CD4-positive, alpha-beta T cell treated with Interleukin-6 for 4 hours (primary cell): ENCODE measurements at places on chromosomes 3 and 15.

DNA sequence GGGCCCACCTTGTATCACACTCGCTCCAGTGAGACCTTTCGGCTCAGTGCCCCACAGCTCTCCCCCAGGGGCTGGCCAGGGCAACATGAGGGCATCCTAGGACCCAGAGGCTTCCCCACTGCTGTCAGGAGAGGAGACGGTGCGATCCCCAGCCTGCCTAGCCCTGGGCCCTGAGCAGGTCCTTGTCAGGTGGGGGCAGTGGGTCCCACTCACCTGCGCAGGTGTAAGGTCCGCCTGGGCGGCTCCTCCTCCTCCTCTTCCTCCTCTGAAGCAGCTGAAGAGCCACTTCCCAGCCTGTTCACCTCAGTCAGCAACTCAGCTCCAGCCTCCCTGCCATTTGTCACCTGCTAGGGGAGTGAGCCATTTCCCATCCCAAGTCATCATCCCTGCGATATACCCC, 9.6 kb downstream of the KIF7 start:
- DNase-seq = no peak

DNA sequence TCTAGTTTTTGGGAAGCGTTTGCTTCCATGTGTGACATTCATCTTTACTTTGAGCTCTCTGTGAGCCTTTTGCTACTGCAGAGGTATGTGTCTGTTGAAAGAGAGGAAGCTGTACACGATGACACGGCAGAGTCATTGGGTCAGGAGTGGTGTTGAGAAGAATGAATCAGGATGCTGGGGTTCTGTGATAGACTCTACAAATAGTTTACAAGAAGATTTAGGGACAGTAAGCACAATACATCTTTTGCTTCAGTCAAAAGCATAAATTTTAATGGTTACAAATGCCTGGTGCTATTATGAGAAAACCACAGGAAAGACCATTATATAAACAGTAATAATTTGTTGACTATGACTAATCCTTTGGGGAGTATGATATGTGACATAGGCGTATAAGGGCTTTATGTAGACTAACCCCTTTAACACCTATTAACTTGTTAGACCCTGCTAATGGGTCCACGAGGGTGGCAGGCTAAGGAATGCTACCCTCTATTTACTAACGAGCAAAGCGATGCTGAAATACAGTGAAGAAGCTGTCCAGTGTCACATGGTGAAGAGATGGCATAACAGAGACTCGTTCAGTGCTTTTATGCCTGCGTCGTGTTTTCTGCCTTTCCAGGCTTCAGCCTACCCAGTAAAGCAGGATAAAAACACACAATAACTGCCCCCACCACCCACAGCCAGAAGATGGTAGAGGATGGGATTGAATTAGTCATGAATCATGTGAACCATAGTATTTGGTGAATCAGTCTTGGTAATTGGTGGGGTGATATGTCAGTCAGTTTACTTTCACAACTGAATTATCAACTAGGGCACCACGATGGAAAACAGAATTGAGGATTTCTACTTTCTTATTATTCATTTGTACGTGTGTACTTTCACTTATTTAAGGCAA, 118.8 kb downstream of the LPP start:
- no peak for DNase-seq

GRCh38 chr15:66023311-66023972, 154.2 kb downstream of the RAB11A start:
- DNase-seq = no peak

DNA sequence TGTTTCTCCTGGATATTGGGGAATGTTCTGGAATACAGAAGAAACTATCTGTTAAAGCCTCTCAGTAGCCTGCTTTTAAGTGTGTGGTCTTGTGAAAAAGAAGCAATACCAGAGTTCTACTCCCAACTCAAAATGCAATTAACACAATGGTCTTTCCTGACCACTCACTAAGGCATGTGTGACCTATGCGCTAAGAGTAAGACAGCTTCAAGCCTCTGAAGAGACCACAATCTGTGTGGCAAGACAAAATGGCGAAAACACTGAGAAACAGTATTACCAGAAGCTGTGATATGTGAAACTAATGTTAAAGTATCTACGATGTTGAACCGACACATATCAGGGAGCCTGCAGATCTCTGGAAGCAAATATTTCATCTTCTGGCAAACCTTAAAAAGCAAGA, 33.8 kb downstream of the RYK start:
- no peak for DNase-seq

DNA sequence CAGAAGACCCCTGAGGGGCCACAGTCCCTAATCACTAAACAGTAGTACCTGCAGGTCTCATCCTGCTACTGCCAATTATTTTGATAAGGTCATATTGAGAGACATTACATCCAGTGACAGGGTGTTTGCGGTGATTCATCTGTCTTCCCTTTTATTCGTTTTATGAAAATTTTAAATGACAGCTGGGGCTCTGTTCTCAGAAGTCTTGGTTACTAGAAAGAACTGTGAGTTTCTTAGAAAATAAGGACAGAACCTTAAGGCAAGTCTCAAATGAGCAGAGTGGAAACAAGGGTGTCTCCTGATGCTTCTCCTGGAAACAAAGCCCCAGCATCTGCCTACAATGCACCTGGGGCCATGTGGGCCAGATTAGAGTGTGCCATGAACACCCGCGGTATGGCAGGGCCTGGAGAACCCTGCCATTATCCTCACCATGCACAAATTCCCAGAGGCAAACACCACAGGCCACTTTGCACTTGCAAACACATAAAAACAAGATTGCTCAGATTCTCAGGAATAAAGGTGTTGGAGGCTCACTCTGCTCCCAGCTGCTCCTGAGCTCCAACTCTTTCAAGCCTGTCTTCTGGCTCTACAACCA, 66.3 kb upstream of the IQSEC1 start:
- no peak for DNase-seq

DNA sequence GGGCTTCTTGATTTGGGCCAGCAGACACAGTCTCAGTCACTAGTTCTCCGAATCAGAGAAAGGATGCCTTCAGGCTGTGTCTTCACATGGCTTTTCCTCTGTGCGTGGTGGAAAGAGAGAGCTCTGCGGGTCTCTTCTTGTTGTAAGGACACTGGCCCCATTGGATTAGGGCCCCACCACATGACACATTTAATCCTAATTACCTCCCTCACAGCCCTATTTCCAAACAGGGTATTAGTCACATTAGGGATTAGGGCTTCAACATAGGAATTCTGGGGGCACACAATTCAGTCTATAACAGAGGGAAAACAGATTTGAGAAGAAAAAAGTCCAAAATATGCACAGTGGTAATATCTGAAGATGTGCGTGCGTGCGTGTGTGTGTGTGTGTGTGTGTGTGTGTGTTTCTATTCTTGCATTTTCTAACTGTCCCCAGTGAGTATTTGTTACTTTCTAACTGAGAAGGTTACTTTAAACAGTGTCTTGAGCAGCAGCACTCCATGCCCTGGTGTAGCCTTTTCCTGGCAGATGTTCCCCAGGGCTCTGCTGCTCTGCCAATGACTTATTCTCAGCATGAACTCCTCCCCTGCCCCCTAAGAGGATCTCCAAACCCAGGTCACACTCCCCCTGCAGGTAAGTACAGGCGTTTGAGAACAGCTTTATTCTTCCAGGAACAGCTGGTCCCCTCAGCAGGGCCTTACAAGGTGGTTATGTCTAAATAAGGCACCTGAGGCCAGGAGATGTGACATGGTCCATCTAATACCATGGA, 72.9 kb downstream of the RPL39L start:
- peak; percentile 68 for DNase-seq

DNA sequence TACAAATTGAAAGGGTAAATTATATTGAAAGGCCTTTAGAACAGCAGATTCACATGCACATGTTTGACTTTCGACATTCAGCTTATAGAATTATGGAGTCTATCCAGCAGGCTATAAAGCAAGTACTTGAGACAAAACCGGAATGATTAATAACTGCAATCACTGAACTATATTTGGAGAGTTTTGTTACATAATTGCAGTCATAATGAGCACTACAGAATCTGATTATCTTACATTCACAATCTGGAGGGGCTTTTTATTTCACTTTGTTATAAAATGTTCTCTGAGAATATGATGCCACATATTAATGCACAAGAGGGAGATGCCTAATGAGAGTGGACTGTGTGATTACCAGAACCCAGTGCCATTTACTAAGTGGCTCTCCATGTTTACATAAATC, 64.3 kb downstream of the NSUN3 start:
- no peak for DNase-seq

DNA sequence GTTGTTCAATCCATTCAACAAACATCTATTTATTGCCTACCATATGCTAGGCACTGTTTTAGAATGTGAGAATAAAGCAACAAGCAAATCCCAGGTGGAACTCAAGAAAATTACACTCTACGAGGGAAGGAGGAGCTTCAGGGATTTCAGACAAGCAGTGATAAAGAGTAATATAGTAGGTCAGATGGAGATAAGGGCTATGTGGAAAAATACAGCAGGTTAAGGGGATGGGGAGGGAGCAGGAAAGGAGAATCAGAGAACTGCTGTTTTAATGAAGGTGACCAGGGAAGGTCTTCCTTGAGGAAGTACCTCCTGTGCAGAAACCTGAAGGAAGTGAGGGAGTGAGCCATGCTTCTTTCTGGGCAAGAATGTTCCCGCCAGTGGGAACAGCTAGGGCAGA, 47.2 kb upstream of the NEO1 start:
- DNase-seq = no peak

- DNase-seq = no peak
These were observed 13.8 kb upstream of the KCNMB2 start for GRCh38 chr3:178522200-178523052.

GRCh38 chr15:88513195-88513594, 33.3 kb downstream of the DET1 start:
- DNase-seq = no peak

- DNase-seq = peak; percentile 9
These were observed 495 bp upstream of the COL7A1 start for GRCh38 chr3:48595526-48596121.

- no peak for DNase-seq
These were observed 1305.2 kb downstream of the SI start for GRCh38 chr3:163773136-163773535.

- DNase-seq = no peak
These were observed 40.4 kb downstream of the TM2D3 start for GRCh38 chr15:101611580-101612299.
